Activated CD8-positive, alpha-beta memory T cell treated with anti-CD3 and anti-CD28 coated beads for 24 hours (primary cell): ENCODE measurements at places on chromosomes 2 and 18.

GRCh38 chr2:235406430-235406829, 87.4 kb upstream of the AGAP1 start:
- DNase-seq: no peak

DNA sequence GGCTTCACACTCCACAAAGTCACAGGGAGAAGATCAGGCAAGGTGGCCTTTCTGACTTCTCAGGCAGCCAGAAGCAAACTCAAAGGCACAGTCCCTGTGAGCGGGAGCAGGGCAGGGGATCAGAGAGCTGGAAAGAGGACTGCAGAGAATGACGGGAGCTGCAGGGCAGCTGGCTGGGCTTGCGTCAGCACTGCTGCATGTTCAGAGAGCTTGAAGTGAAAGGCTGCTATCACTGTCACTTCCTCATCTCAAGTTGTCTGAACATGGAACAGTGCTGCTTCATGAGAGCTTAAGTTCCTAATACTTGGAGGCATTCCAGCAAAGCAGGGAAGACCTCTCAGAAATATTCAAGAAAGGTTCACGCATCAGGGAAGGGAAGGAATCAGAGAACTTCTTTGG, 20.4 kb downstream of the TGFBRAP1 start:
- no peak for DNase-seq

DNA sequence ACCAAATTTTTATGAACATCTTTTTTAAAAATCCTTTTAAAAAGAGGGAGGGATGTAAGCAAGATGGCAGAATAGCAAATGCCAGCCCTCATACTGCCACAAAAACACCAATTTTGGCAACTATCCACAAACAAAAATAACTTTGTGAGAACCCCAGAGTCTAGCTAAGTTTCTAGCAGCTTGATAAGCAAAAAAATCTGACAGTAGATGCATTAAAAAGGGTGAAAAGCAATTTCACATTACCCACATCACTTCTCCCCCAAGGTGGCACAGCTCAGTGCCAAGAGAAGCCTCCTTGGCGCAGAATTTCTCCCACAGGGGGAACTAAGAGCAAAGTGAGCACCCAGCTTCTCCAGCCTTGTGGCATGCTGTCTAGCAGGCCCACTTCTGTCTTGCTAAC, 74.6 kb downstream of the L3MBTL4 start:
- no peak for DNase-seq

GRCh38 chr18:70301667-70302066, 12.8 kb downstream of the SOCS6 start:
- DNase-seq: no peak

DNA sequence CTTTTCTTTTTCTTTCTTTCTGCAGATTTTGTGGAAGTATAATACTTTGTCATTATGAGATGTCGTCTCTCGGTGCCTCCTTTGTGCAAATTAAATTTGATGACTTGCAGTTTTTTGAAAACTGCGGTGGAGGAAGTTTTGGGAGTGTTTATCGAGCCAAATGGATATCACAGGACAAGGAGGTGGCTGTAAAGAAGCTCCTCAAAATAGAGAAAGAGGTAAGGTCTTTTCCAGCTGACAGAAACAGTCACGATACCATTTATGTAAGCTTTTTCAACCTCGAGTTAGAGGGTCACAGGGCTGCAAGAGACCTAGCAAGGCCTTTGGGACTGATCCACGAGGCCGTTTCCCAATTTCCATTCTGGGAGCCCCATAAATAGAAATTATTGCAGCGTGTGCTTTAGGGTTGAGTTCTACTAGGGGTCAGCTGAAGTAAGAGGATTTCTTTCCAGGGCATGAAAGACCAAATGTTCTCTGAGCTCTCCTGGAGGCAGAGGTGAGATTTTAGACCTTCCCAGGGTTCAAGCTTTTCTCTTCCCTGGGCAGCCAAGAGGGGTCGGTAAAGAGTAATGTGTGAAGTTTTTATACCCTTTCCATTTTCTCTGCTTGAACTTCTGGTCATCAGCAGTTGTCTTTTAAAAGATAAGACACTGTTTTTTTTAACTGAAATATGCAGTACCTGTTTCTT, 15.5 kb downstream of the MAP3K20 start:
- DNase-seq: no peak

DNA sequence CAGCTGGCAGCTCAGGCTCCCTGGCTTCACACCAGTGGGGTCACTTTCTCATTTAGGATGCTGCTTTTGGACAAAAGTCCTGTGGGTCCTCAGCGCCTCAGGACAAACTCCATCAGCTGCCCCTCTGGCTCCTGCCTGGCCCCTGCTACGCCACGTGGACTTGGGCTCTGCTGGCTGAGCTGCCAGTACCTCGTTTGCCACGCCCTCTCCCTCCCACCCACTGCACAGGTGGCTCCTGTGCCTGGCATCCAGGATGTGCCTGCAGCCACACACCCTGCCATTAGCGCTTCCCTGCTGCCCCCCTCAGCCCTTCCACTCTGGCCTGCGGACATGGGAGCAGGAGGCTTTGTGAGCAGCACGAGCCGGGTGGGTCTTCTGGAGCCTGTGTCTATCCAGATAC, 118.9 kb downstream of the ZNF236 start:
- DNase-seq: no peak

- no peak for DNase-seq
These were observed 217.8 kb upstream of the NXPH2 start for GRCh38 chr2:138997856-138998517.

GRCh38 chr18:73458186-73458964, 590.6 kb upstream of the NETO1 start:
- DNase-seq: no peak

DNA sequence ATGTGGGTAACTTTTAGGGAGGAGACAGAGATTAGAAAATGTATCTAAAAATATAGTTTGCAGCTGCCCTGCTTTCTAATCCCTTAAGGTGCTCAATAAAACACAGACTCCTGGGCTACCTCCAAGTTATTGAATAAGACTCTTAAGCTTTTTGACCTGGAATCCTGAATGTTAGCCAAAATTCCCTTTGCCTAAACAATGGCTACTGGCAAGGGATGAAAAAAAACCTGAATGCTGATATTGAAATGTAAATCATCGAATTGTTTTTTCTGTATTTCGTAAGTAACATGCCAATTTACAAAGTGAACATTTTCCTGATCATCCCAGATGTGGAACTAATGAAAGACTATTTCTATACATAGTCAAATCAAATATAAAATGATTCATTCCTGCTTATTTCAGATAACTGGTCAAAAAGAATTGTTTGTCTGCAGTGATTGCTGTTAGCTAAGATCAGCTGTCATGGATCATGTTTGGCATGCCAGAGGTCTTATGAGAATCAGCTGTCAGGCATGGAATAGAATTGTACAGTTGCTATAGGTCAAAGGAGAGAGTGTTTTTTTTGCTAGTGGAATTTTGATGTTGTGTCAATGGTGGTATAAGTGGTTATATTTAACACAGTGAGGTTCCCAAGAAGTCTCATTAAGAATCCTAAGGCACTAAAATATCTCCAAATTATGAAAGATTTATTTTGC, 363.6 kb upstream of the CWC22 start:
- DNase-seq: no peak

- DNase-seq: no peak
These were observed 261.5 kb downstream of the CELF4 start for GRCh38 chr18:37304012-37304680.

DNA sequence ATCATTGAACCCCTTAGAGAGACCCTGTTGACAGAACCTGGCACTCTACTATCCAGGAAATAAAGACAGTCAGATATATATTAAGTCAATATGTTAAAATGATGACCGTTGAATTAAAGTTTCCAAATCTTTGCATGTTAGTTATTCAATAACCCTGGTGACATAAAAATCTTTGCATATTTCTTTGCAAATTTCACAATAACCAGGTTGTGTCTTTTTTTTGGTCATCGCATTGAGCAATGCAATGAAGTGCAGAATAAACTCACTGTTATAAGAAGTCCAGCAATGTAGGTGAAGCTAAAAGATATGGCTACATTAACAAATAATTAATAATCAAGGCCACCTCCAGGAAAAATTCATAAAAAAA, 596.9 kb downstream of the NYAP2 start:
- no peak for DNase-seq

DNA sequence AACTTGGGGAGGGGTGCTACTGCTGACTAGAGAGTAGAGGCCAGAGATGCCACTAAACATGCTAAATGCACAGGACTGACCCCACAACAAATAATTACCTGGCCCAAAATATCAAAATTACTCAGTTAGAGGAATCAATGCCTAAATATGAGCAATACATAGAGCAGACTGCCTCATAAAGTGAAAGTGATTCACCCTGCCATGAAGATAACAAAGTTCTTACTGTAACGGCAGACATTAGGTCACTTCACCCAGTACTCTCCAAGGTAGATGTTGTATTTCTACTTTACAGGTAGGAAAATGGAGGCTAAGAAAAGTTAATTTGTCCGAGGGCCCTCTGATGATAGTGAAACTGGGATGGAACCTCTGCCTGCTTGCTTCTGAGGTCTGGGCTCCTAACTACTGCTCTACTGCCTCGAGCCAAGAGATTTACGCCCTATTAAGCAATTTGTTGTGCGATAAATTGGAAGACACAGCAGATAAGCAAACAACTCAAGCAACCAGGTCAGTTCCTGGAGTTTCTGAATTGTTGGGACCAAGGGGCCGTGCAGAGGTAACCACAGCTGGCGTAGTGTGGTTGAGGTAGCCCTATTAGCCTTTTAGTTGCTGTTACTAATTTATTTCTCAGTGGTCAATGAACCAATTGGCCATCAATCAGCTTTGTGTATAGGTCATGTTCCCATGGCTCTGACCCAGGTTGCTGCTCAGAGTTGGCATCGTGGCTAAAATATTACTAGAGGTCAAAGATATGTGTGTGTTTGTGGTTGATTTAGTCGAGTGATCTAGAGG, 4.8 kb downstream of the DHRS9 start:
- no peak for DNase-seq

DNA sequence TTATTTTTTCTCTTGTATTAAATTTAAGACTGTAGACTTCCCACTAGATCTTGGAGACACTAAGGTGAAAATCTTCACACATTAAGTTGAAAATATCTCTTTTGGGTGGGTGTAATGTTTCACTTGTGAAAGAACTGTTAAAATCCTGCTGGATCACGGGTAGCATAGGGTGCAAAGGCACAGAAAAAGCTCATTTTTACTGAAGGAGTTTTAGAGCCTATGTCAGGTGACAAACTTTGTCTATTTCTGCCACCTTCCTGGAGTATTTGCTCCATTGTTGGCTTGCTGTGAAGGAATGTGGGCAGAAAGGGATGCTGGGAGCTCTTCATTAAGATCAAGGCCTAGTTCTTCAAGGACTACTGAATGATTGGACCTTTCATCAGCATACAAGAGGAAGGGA, 119.4 kb downstream of the FMNL2 start:
- DNase-seq: no peak

DNA sequence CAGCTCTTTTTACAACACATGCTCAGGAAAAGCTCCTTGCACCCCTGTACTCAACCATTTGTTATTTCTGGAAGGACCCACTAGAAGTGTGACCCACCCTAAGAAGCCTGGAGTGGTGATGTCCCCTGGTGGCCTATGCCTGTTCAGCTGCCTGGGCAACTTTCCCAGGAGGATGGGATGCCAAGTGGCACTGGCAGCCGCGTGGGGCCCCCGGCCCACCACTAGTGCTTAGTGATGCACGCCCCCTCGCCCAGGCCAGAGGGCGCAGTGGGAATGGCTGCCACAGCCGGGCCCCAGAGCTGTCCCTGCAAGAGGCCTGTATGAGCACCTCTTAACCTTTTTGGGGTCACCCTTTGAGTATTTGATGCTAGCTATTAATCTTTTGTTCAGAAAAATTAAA, 18.1 kb downstream of the IMPA2 start:
- DNase-seq: no peak

DNA sequence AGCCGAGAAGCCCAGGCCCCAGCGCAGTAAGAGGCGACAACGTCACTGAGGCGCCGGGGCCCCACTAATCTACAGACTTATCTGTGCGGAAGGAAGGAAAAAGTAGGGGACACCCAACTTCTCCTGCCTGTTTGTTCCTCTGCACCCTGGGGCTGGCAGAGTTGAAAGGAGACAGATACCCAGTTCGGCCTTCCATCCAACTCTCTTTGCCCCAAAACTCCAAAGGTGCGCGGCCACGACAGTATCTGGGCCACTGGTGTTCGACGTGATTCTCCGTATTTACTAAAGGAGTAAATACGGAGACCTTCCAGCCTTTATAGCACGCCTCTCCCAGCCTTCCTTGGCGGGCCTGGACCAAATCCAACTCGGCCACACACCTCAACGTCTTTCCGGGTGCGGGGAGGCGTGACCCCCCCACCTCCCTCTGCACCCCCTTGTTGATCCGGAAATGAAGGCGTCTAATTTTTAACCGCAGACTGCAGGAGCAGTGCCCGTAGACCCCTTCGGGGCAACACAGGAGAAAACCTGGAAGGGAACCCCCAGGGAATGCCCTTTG, 1.6 kb downstream of the SMAD7 start:
- DNase-seq: no peak

DNA sequence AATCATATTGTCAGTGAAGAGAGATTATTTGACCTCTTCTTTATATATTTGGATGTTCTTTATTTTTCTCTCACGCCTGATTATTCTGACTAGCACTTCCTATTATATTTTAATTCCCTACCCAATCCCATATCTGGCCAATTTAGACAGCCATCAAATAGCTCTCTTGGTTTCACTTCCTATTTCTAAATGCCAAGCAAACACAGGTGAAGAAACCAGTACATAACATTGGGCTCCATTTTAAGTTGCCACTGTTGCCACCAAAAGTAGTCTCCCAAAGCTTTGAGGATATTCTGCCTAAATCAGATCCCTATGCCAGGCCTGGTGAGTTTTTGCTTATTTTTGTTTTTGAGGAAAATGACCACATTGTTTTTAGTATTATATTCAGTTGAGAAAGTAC, 547.0 kb downstream of the MBD2 start:
- DNase-seq: no peak

DNA sequence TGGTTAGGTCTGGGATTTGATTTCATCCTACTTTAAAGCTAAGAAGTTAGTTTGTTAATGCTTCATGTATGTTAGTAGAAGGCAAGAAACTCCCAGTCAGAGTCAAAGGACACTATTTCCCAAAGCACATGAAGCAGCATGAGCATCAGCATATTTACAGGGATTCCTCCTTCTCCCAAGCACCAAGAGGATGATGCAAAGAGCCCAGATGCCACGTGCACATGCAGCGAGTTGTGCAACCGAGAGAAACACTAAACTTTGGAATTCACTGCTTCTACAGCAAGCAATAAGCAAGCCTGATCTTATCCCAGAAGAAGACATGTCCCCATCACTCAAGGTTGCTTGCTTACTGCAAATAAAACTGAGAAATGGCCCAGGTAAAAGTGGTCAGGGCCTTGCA, 32.5 kb downstream of the CPO start:
- no peak for DNase-seq

DNA sequence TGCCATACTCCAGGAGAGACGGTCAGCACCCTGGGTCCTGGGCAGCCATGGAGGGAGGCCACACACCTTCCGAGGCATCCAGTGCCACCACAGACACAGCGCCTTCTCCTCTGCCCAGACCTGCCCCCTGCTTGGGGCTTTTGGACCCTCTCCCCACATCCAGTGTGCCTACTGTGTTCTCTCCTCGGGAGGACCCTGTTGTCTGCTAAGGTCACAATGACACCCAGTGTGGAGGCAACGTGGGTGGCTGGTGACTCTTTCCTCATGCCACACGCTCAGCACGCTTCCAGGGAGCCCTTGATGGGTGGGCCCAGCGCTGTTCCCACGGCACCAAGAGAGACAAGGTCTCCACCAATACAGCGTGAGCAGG, 251.9 kb downstream of the EIPR1 start:
- no peak for DNase-seq
